Right renal cortex interstitium (tissue), 3 donors: ENCODE measurements at places on chromosomes 2 and 18.

DNA sequence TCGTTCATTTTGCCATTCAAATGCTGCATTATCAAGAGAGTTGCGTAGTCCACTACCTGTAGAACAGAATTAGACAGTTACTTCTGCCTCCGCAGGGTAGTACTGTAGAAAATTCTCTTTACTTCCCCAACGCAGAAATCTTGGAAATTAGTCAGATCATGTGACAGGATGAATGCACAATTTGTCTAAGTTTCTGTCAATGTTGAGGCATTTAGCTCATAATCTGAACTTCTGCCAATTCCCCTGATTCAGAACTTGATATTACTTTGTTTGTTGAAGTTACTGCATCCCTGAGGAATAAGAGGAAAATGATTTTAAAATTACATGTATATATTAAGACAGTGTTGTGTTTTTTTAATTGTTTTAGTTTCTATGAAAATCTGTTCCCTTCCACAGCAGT lies 83.4 kb downstream of the TTC27 start:
- no peak for DNase-seq

- DNase-seq, result no peak
These were observed 3.5 kb upstream of the UGT1A1 start for GRCh38 chr2:233756429-233757081.

GRCh38 chr2:20439503-20439902 lies 7.4 kb upstream of the RHOB start:
- no peak for DNase-seq

DNA sequence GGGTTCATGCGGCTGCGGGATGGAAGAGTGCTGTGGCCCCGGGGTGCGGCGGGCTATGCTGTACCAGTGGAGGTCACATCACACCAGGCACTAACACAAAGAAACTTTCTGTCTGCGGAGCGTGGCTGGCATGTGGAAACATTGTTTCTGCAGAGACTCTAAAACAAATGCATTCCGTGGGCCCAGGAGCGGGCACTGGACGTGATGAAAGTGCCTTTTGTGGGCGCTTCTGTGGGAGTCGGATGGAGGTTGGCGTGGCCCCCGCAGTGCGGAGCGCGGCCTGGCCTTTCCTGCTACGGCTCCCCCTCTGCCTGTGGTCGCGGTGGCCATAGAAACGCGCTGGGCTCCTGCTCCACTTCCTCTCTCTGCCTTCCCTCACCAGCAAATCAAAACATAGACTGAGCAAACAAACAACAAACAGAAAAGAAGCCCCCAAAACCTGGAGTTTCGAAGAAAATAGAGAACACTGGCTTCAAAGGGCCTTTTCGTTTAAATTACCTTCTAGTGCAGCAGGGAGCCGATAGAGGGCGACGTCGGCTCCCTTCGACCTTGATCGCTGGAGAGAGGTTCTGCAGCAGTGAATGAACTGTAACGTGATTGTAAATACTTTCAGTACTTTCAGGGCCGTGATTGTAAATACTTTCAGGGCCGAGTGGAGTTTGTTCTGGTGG lies 51.4 kb downstream of the KIF5C start:
- DNase-seq, result peak; percentile 39

DNA sequence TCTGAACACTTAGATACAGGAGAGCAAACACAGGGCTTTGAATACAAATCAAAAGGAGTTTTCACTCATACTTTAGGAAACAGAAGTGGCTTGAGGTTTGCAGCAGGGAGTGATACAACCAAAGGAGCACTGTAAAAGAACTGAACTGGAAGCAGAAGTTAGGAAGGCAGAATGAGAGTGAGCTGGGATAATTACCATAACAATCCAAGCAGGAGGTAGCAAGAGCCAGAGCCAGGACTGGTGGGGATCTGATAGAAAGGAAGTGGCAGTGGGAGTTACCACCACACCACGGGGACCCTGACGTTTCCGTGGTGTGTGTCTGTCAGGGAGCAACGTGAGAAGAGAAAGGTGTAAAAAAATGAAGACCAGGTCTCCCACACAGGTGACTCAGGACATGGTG lies 81.3 kb upstream of the EPB41L3 start:
- DNase-seq, result no peak

- no peak for DNase-seq
These were observed 481.4 kb upstream of the CDH7 start for GRCh38 chr18:65269375-65269774.

DNA sequence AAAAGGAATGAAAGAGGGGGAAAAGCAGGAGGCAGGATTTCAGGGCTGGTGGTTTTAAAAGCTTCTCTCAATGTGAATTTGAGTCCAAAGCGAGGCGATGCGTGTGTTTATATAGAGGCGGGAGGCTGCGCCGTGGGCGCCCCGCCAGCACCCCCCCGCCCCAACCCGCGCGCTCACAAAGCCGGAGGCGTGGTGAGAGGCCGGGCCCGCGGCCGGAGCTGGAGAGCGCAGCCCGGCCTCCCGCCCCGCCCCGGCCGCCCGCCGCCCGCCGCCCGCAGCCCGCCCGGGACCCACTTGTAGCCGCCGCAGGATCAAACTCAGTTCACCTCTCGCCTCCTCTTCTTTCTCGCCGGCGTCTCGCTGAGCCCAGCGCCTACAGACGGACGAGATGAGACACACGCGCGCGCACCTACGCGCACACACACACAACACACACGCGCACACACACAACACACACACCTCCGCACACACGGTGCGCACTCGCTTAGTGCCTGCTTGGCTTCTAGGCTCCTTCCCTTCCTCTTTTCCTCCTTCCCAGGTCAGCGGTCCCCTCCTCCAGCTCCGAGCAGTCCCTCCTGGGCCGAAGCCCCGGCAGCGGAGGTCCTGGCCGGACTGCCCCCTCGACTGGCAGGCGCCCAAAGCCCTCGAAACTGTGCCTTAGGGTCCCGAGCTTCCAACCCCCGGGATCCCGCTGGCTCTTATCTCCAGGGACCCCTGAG lies 1.3 kb upstream of the CYP26B1 start:
- DNase-seq, result no peak

- DNase-seq, result no peak
These were observed 155.1 kb upstream of the TCF4 start for GRCh38 chr18:55743133-55743532.

- DNase-seq, result peak; percentile 97
These were observed 122.7 kb downstream of the COL6A3 start for GRCh38 chr2:237291138-237291792.

DNA sequence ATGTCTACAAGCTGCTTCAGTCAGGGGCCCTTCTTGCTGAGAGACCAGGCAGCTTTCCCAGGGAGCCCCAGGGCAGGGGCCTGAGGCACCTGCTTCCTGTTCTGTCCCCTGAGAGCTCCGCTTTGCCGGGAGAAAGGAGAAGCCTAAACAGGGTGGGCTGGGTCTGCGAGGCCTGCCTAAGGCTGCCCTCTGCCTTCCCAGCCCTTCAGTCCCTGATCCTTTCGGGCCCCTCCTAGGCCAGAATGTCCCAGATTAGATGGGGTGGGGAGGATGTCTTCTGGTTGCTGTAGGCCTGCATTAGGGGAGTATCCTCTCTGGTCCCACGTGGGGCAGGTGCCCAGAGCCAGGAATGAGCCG lies 72.4 kb downstream of the TGOLN2 start:
- no peak for DNase-seq

- DNase-seq, result no peak
These were observed 1566.6 kb upstream of the SLC39A10 start for GRCh38 chr2:194090251-194090905.

- DNase-seq, result no peak
These were observed 693 bp downstream of the ORC2 start for GRCh38 chr2:200962811-200963123.

DNA sequence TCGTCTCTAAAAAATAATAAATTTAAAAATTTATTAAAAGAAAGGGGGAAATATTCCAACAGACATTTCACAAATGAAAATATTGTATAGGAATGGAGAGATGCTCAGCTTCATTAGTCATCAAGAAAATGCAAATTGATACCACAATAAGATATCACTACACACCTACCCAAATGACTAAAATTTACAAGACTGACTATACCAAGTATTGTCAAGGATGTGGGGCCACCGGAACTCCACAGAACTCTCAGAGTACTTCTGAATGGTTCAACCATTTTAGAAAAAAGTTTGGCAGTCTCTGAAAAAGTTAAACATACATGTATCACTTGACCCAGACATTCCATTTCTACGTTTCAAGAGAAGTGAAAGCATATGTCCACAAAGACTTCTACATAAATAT lies 163.4 kb downstream of the EHBP1 start:
- no peak for DNase-seq

GRCh38 chr2:21427606-21428005 lies 303.8 kb downstream of the TDRD15 start:
- DNase-seq, result no peak

DNA sequence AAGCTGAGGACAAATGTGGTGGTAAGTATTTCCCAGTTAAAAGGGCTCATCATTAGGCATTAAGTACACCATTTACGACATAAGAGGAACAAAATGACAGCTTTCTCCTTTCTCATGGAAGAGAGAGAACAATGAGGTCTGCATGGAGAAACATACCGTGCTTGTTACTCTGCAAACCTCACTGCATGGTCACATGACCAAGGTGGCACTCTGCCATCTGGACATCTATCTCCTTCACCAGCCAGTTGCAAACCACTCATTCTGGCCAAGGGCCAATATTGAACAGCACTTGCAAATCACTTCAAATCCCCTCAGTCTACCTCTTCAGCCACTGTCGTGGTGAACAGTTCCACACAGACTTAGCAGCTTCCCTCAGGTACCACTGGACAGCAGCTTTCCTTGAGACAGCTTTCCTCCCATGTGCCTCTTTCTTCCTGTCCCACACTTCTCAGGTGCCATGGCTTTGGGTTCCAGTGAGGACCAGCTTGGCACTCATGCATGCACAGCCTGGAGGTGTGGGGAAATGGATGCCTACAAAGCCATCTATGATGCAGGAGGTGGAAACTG lies 29.5 kb upstream of the DPP4 start:
- no peak for DNase-seq

DNA sequence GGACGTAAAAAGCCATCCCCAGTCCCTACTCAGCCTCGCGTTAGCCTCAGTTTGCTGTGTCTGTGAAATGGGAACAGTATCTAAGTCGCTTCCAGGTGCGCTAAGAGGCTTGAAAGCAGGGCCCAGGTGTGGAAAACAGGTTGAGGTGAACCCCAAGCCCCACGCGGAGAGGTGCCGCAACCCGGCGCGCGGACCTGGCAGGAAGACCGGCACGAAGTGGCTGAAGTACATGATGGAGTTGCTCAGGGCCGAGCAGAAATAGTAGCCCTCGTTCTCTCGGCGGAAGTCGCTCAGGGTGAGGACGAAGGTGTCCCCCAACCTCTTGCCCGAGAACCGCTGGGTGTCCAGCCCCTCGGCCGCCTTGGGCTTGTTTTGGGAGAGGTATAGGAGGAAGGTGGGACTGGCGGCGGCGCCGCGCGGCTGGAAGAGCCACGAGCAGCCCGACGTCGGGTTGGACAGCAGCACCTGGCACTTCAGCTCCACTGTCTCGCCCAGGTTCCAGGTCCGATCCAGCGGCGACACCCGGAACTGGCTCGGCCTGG lies 508 bp downstream of the CD8A start:
- DNase-seq, result no peak

DNA sequence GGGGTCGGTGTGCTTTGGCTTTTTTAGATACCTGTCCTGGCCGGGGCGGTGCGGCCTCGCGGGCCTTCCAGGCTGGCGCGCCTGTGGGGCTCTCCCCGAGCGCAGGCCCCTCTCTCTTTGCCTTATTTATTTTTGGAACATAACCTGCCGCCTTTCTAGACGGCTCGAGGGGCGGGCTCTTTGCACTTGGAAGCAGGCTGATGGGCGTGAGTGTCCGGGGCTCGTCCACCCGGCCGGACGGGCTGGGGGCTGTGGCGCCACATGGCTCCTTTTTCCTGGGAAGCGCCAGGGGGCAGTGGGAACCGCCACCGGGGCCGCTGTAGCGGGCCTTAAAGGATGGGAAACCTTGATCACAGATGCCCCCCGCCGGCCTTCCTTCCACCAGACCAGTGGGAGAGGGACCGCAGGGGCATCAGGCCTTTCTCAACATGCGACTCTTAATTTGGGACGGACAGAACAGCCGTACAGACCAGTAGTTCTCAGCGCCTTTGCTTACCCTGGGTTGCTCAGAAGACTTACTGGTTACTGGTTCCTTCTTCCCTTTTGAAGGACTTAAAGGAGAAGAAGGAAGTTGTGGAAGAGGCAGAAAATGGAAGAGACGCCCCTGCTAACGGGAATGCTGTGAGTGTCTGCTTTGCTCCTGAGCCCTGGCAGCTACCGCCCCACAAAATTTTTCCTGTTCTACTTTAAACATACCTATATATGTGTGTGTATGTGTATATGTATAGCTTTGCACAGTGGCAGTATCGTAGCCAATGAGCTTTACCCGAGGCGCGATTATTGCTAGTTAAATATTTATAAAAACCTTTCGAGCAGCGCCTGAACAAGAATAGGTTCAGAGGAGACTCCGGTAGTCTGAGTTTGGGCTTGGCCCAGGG lies 2.7 kb downstream of the PTMA start:
- DNase-seq, result no peak

DNA sequence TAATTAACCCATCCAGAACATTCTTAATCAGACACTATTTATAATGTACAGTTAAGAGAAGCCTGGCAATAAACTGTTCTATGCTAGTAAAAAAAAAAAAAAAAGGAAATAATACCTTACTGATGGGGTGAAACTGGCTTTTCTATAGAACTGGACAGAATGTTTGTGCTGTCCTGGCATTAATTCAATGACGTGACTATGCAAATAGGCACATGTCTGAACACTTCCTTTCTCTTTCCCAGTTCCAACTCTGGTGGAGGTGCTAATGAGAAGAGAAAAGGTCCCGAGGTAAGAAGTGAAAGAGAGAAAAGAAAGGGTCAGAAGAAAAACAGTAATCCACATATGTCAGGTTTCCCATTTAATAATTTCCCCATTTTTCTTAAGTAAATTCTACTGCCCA lies 508.4 kb downstream of the ZEB2 start:
- no peak for DNase-seq

DNA sequence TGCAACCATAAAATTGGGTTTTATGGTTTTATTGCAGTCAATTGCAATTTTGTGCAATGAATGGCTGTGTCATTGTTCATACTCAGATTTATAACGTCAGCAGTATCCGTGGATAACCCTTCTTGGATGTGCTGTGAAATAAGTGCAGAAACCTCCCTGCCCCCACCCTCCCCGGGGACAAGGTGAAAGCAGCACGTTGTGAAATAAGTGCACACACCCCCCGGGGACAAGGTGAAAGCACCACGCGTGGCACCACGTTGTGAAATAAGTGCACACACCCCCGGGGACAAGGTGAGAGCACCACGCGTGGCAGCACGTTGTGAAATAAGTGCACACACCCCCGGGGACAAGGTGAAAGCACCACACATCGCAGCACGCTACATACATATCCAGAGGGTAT lies 93.6 kb upstream of the NFATC1 start:
- no peak for DNase-seq

DNA sequence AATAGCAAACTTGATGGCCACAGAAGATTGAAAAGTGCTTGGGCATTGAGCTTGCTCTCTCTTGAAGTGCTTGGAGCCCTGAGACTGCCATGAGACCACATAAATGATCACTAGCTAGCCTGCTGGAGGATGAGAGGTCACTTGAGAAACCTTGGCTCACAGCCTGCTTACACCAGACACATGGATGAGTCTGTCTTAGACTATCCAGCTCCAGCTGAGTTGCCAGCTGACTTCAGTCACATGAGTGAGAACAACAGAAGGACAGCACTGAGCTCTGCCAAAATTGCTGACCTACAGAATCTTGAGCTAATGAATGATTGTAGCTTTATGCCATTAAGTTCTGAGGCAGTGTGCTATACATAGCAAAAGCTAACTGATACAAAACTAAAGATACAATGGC lies 18.1 kb downstream of the NABP1 start:
- no peak for DNase-seq
